ENCODE measurements at places on chromosomes 3 and 15. TPM values are rescaled to one million over a fixed set of nuclear protein-coding genes. Genes with fewer than 3 reads are reported as not detected.

Gene CACNA2D2
- total RNA-seq: 1.7 TPM

DNA sequence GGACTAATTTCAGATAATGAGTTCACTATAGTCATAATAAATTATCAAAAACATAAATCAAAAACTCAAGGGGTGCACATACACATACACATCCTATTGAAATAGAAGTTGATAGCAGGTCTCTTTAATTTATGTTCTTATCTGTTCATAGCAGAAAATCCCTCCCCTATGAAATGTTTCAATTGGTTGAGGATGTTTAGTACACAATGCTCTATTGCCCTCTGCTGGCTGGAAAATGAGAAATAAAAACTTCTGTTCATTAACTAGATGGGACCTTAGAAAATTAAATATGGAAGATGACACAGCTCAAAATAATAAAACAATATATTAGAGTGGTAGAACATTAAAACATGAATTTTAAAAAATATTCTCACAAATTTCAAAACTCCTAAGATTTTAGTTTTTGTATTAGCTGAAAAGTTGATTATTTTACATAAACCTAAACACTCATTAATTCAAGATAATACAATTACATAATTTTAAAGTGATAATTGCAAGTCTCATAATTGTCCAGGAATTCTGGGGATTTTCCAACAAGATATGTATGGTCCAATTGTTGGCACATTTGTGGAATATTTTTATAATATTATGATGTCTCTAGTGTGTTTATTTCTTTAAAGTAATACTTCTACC is 735.0 kb downstream of the ROBO1 start:
- ATAC-seq: no peak

DNA sequence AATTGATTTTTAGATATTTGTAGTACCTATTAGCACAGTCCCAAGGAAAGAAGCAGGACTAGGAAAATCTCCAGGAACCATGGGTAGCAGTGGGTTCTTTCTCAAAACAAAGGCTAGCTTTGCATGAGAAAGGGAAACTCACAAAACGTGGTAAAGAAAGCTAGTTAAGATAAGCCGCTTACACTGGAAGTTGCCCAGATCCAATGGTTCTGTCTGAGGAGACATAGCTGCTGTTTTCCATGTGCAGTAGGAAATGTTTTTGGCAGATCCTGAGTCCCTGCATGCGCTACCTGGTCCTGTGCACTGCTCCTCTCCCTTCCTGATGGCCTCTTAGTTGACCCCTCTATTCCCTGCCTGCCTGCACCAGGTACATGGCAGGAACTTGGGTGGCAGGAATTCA is 60.4 kb downstream of the TFG start:
- no peak for ATAC-seq

GRCh38 chr15:87228460-87228859 is 1028.1 kb downstream of the NTRK3 start:
- ATAC-seq: no peak

DNA sequence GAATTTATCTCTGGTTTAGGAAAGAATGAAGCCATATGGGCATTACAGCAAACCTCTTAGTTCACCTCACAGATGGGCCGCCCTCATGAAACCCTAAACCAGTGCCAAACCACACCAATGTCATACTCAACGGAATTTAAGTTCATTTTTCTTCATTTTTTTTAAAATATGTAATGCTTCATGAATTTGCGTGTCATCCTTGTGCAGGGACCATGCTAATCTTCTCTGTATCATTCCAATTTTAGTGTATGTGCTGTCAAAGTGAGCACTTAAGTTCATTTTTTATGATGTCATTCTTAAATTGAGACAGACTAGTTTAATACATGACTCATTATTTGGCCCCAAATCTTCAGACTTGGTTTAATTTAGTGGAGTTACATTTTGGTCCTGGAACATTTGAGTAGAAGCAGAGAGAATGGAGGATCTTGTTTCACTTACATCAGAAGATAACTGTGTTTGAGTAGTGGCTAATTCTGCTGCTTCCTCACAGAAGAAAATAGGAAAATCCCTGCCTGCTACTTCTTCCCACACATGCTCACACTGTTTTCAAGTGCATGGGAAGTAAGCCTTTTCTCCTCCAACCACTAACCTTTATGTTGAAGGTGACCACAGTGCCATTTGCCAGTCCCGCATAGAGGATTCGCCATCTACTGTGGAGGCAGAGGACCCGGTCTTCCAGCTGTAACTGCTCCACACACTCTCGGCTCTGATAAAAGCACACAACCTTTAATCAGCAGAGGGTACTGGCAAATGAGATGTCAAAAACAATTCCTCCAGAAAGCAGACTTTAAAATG is 63.3 kb downstream of the ZNF106 start:
- ATAC-seq: no peak

GRCh38 chr3:20378315-20378714 is 192.3 kb upstream of the SGO1 start:
- ATAC-seq: no peak

GRCh38 chr3:67489816-67490215 is 164.6 kb downstream of the SUCLG2 start:
- no peak for ATAC-seq

GRCh38 chr3:135310317-135310716 is 515.3 kb downstream of the EPHB1 start:
- ATAC-seq: no peak

DNA sequence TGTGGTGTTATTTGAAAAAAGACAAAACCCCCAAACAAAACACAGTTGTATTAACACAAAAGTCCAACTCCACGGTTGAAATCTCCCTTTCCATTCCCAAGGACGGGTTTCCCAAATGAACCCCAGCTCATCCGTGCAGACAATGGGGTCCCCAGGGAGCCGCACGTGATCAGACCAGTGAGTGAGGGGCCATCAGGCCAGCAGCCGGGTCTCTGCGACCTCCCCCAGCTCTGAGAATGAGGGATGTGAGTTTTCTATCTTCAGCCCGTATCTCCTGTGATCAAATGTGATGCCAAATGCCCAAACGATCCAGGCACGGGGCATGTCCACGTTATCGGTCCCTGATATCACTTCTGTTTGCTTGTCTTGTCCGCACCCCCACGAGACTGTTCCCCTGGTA is 138.0 kb downstream of the OPA1 start:
- ATAC-seq: no peak

Gene HCLS1
- 21.8 TPM for total RNA-seq

Gene GABRR3
- total RNA-seq: not detected

DNA sequence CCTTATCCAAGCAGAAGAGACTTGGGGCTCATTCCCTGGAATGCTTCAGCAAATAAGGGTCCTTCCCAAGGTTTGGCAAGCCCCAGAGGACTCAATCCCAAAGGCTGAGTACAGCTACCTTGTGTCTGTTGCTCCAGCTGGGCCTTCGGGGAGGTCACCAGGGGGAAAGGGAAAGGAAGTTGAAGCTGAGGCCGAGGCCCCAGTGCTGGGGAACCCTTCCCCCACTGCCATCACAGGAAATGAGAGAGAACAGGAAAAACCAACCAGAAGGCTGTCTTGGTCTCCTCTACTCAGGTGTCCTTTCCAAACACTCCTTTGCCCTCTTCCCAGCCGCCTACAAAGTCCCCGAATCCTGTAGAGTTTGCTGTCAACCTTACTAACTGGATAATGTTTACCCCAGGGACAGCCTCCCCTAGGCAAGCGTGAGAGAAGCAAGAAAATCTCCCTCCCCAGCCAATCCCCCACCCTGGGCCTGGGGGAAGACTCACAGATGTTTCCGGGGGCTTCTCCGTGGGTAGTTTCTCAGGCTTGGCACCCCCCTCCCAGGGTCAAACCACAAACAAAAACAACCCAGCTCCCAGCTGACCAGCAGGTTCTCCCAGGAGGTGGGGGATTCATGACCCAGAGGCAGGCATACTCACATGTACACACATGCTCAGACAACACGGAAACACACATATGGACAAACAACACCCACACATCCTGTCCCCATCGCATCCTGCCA is 5.5 kb downstream of the CSRNP1 start:
- no peak for ATAC-seq

Gene CADM2
- 9.8 TPM for total RNA-seq

DNA sequence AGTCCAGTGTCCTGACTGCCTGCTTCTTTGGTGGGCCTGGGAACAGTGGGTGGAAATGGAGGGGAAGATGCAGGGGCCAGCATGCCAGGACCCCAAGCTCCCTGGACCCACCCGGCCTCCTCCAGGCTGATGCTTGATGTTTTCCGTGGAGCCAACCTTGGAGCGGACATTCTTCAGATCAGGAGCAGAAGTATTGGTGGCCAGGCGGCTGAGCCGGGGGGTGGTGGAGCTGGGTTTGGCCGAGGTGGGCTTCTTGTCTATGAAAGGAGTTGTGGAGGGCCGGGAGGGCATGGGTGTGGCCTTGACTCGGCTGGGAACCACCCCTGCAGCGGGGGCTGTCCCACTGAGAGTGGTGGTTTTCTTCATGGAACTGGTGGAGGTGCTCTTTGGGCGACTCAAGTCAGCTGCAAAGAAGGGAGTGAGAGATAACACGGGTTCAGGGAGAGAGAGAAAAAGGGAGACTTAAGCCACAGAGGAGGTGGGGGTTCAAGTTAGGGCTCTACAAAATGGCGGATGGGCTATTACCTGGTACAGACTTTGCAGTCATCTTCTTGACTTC is 67.8 kb downstream of the DHX30 start:
- no peak for ATAC-seq

Gene EPHA6
- 1.6 TPM for total RNA-seq

Gene SPINT1
- total RNA-seq: 29.8 TPM

Gene GOLGA6A
- total RNA-seq: 0.15 TPM

DNA sequence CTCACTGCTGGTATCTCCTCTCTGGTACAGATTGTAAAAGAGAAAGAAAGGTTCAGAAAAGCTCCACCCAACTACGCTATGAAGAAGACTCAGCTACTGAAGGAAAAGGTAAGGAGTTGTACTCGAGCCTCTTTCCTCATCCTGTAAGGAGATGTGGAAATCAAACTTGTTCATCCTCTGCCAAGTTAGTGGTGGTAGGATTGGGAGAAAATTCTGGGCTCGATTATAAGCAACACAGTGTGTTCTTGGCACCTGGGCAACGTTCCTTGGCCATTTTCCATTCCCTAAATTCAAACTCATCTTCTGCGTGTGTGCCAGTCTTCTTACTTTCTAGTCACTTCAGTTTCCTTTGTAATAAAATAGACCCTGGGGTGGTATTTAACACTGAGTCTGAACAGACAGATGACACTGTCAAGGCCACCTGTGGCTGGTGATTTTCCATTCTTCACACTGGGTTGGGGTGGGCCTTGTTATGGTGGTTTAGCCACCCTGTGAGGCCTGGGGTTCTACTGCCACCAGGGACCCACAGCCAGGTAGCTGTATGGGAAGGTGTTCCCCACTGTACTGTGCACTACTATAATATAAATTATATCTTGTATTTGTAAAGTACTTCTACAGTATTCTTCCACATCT is 17.1 kb upstream of the ITPKA start:
- ATAC-seq: no peak

DNA sequence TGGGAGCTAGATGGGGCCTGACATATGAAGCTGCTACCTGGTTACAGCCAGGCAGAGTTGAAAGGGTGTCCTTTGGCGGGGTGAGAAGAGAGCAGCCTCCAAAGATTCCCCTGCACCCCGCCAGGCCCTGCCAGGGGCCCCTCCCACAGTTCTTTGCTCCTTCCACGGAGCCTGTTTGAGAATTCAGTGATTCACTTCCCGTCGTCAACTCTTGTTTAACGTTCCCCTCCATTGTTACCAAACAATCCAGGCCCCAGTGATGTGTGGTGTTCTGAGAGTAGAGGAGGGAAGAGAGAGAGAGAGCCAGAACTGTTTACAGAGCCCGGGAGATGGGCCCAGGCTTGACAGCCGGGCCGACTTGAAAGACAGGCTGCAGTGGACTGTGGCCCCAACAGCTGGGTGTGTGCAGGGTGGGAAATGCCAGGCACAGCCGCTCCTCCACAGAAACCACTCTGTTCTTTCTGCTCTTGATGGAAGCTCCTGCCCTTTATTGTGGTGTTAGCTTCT is 81.5 kb downstream of the SMAD3 start:
- peak; percentile 70 for ATAC-seq

GRCh38 chr3:196177567-196177966 is 33.6 kb downstream of the ZDHHC19 start:
- ATAC-seq: no peak

DNA sequence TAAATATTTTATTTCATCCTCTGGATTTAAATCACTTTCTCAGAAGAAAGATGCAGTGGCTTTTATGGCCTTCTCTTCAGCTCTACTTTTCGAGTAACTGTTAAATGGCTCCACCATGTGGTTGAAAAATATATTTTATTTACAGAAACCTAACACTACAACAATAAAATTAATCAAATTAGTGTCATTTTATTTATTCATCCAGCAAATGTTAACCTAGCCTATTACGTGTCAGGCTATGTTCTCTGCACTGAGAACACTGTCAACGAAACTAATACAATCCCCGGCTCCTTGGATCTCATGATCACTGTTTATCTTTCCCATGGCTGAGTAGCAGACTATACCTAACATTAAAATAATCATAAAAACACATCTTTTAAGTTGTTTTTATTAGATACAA is 148.0 kb upstream of the OSTN start:
- ATAC-seq: no peak

GRCh38 chr15:69098771-69099170 is 61.7 kb upstream of the GLCE start:
- no peak for ATAC-seq

GRCh38 chr3:123706871-123707270 is 122.0 kb upstream of the HACD2 start:
- ATAC-seq: no peak

DNA sequence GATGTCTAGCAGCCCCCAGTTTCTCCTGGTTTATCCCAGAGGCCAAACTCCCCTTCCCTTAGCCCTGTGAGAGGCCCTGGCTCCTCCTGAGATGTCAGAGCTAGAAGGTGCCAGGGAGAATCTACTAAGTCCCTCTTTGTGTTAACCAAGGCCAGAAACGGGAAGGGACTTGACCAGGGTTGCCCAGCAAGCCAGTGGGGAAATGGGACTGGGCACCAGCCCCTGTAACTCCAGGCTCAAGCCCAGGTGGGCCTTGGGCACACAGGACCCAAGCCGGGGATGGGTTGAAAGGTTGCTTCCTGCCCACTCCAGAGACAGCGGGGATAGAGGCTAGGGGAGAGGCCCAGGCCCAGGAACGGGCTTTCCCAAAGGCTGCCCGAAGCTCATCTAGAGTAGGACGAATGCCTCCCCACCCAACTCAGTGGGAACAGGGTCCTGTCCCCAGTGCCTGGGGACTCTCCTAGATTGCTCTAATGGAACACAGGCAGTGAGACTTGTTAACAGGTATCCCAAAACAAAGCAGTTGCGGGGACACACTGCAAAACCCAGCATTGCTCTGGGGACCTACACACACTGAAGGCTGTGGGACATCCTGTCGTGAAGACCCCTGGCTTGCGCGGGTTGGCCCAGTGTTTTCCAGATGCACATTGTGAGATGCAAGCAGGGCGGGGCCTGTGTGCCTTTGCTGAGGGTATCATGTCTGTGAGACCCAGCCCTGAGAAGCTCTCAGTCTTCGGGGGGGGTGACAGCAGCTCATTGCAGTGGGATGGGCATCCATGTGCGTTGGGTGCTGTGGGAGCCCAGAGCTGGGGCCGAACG is 12.9 kb upstream of the TXNRD3 start:
- ATAC-seq: no peak

DNA sequence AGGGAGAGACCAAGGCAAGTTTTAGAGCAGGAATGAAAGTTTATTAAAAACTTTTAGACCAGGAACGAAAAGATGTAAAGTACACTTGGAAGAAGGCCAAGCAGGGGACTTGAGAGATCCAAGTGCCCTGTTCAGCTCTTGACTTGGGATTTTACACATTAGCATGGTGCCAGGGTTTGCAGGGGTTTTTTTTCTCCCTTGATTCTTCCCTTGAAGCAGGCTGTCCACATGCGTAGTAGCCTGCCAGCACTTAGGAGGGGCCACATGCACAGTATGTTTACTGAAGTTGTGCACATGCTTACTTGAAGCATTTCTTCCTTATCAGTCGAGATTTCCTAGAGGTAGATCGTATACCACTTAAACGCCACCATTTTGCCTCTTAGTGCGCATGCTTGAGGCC is 277.5 kb upstream of the AGTR1 start:
- ATAC-seq: no peak

Measured in gastroesophageal sphincter (tissue), 4 donors.